Inflammatory macrophage treated with lipopolysaccharide for 4 hours (primary cell): ENCODE measurements at places on chromosomes 2 and 18.
A peak's percentile ranks its signal among the peaks of the same experiment; 100 is the strongest.

DNA sequence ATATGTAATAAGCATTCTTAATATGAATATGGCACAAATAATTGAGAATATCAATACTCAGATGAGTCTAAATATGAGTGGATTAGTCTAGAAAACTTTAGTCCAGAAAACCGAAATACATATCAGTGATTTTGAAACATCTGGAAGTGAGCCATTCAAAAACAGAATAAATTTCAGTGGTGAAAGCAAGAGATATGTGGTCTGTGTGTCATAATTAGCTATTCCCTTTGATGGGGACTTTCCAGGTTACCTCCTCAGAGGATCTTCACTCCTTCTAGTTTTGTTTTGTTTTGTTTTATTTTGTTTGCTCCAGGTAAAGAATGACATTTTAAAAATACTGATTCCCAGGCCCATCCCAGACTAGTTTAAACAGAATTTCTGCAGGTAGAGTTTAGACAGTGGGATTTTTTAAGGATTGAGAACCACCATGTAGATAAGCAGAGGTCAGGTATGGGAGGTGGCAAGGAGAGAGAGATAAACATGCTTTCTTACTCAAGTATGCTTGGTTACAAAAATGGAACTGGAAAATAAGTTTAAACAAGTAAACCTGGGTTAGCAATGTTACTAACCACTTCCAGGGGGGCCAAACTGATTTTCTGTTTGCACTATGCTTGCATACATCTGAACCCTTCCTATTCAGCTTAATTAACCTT lies 70.7 kb downstream of the NABP1 start:
- DNase-seq, result no peak

GRCh38 chr2:27946530-27947060 lies 56.1 kb downstream of the BABAM2 start:
- peak; percentile 35 for DNase-seq

GRCh38 chr18:73980289-73980979 lies 167.2 kb downstream of the FBXO15 start:
- peak; percentile 10 for DNase-seq

DNA sequence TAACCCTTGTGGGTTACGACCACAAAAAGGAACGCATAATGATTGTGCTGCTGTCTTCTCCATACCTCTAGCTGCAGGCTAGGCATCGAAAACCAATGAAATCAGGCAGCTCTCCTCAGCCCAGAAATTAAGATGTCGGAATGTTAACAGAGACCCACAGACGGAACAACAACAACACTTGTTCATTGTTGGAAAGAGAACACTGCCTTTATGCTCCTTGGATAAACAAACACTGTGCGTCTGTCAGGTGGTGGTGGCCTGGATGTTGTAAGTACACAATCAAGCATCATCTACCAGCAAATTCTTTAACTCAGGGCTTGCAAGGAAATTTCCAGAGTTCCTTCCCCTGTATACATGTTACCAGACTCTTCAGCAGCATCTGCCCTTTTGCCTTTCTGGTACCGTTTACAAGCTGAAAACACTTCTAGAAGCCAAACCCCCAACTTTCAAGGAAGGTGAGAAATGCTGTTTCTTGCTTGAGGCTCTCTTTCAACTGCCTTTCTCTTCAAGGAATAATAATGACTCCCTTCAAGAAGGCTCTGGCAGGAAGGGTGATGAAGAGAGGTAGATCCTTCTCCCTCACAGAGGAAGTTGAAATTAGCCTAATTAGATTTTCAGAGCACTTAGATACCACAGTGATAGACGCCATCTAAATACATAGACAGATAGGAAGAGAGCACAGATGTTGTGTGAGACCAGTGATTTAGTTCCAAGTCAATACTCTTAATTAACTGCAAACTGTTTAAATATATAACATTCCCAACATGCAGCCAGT lies 332.7 kb downstream of the ZNF521 start:
- no peak for DNase-seq

DNA sequence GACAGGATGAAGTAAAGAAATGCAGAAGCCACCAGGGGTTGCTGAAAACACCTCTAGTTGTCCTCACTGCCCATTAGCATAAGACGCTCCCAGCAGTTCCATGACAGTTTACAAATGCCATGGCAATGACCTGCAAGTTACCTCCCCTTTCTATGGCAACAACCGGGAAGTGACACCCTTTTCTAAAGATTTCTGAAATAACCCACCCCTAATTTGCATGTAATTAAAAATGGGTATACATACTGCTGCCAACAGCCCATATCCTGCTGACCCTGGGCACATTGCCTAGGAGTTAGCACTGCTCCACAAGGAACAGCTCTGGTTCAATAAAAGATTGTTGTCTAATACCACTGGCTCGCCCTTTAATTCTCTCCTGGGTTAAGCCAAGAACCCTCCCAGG lies 178.3 kb upstream of the LRATD1 start:
- DNase-seq, result no peak

GRCh38 chr2:190979906-190980629 lies 33.9 kb downstream of the STAT1 start:
- peak; percentile 23 for DNase-seq

DNA sequence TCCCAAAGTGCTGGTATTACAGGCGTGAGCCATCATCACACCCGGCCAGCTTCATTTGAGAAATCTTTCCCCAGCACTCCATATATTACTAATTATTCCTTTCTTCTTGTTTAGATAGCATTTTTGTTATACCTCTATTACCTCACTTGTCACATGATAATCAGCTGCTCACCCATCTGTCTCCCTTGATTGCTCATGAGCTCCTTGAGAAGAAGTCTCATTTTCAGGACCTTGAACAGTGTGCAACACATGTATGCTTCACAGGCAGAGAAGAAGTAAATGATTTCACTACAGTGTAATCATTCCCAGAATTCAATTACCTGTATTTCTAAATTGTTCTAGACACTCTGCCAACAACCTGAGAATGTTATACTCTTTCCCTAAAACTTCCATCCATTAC lies 6.2 kb downstream of the PAIP2B start:
- no peak for DNase-seq

DNA sequence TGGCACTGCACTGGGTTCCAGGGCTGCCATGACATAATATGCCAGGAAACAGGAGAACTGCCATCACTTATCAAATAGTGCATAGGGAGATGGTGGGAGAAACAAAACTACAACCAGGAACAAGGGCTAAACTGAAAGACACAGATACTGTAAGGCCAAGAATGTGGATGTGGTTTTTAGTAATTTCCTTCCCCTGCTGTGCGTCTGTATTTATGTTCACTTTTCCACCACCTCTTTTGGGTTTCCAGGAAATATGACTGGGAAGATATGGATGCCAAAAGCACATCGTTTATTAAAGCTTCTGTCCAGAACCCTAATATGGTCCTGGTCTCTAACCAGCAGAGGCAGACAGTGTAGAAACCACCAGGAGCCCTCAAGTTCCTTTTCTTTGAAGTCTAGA lies 759.7 kb upstream of the FANCL start:
- DNase-seq, result no peak

DNA sequence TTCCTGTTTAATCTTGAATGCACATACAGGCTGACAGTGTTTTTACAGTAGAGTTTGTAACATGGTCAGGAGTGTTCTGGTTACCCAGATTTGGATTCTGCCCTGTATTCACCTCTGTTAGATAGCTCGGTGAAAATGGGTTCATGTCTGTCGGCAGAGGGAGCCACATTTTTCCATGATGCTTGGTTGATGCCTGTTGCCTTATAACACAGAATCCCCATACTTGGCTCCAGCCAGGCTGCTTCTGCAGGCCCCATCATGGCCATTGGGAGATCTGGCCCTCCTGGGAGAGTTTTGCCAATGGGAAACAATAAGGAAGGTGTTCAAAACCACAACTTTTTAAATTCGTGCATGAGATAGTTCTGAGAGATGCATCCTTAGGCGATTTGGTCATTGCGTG lies 78.1 kb downstream of the WDSUB1 start:
- no peak for DNase-seq

DNA sequence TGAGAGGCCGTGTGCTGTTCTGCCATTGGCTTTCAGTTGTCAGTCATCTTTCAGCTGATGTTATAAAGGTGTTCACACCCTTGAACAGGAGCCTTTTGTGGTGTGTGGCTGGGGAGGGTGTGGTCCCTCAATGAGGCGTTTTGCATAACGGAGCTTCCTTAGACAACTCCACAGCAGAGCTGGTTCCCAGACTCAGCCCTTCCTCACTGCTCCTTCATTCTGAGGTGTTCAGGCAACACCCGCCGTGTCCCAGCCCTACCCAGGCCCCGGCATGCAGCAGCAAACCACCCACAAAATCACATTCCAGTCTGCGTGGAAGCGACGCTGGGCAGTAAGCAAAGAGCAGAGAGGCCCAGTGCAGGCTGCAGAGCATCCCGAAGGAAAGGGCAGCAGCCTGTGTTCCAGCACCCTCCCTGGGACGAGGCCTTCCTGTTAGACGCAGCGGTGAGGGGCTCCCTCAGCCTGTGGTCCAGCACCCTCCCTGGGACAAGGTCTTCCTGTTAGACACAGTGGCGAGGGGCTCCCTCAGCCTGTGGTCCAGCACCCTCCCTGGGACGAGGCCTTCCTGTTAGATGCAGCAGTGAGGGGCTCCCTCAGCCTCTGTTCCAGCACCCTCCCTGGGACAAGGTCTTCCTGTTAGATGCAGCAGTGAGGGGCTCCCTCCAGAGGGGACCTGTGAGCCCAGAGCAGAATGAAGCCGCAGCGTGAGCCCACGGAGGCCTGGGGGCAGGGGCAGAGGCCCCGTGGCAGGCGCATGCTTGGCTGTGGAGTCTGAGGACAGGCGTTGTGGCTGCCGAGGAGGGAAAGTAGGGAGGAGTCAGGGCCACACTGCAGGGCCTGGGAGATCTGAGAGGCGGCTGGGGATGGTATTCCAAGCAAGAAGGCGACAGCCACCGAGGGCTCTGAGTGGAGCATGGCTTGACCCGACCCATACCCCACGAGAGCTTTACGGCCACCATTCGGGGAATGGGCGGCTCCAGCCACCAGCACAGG lies 201.8 kb upstream of the HDAC4 start:
- peak; percentile 27 for DNase-seq

- no peak for DNase-seq
These were observed 1.7 kb downstream of the CDK15 start for GRCh38 chr2:201808027-201808426.

GRCh38 chr2:74944987-74945787 lies 13.3 kb upstream of the POLE4 start:
- DNase-seq, result peak; percentile 71

- no peak for DNase-seq
These were observed 17.2 kb upstream of the TMEM200C start for GRCh38 chr18:5912566-5912965.

DNA sequence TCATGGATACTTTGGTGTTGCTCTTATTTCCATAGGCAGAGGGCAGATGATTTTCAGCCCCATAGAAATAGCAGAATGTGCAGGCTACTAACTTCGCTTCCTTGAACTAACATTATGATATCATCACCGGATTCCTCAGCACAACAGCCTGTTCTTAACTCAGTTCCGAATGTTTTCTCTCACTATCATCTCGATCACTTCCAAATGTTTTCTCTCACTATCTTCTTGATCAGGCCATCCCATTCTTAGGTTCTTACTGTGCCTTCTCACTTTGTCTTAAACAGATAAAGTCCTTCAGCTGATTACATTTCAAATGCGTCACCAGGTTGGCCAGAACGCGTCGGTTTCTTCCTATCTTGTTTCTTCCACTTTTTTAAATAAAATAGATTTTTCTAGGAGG lies 11.4 kb upstream of the MBD2 start:
- DNase-seq, result no peak

- DNase-seq, result no peak
These were observed 28.7 kb upstream of the LRRC30 start for GRCh38 chr18:7202169-7202568.

- DNase-seq, result no peak
These were observed 1064.1 kb upstream of the CNTNAP5 start for GRCh38 chr2:122960759-122961641.

DNA sequence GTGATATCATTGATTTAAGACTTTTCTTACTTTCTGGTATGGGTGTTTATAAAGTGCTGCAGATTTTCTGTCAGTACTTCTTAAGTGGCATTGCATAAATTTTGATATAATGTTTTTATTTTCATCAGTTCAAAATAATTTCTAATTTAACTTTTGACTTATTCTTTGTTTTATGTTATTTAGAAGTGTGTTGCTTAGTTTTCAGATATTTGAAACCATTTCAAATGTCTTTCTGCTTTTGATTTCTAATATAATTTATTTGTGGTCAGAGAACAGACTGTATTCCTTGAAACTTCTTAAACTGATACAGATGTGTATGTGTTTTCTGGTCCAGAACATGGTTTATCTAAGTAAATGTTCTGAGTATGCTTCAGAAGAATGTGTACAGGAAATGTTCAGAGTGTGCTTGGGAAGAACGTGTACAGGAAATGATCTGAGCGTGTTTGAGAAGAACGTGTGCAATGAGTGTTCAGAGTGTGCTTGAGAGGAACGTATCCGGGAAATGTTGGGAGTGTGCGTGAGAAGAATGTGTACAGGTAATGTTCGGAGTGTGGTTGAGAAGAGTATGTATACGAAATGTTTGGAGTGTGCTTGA lies 265.7 kb upstream of the HS6ST1 start:
- no peak for DNase-seq

- DNase-seq, result no peak
These were observed 341.4 kb downstream of the LPIN1 start for GRCh38 chr2:12087671-12088380.

DNA sequence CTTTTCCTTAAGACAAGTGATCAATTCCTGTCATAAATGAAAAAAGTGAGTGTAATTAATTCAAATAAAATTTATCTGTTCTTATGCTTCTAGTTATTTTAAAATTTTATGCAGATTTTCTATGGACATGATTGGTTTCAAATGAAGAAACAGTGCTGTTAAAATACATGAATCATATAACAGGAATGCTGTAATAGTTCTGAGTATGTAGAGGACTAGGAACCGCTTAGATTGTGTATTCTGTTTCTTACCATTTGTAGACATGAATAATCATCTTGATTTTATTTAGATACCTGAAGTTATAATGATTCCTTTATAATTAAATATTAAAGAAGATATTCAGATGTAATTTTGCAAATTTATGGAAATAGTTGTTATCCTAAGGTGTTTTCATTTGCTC lies 3.5 kb downstream of the ACTR2 start:
- peak; percentile 32 for DNase-seq

- DNase-seq, result no peak
These were observed 10.1 kb upstream of the ADI1 start for GRCh38 chr2:3529316-3530025.

- DNase-seq, result no peak
These were observed 33.9 kb downstream of the INO80C start for GRCh38 chr18:35463827-35464226.

DNA sequence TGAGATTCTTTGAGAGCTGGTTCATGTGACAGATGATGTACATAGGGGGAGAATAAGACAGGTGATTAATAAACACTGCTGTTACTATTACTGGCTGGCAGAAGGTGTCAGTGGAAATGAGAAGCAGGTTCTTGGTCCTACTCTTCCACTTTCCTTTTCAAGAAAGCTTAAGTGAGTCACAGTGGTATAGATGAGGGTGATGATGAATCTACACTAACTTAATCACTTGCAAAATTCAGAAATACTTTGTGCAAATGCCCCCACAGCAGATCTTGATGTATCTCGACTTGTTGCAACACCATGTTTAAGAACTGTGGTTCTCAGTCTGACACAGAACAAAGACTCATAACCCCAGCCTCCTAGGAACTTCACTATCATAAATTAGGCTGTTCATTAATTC lies 35.9 kb upstream of the MGAT5 start:
- peak; percentile 92 for DNase-seq
